ENCODE measurements at places on chromosomes 7 and 10.

DNA sequence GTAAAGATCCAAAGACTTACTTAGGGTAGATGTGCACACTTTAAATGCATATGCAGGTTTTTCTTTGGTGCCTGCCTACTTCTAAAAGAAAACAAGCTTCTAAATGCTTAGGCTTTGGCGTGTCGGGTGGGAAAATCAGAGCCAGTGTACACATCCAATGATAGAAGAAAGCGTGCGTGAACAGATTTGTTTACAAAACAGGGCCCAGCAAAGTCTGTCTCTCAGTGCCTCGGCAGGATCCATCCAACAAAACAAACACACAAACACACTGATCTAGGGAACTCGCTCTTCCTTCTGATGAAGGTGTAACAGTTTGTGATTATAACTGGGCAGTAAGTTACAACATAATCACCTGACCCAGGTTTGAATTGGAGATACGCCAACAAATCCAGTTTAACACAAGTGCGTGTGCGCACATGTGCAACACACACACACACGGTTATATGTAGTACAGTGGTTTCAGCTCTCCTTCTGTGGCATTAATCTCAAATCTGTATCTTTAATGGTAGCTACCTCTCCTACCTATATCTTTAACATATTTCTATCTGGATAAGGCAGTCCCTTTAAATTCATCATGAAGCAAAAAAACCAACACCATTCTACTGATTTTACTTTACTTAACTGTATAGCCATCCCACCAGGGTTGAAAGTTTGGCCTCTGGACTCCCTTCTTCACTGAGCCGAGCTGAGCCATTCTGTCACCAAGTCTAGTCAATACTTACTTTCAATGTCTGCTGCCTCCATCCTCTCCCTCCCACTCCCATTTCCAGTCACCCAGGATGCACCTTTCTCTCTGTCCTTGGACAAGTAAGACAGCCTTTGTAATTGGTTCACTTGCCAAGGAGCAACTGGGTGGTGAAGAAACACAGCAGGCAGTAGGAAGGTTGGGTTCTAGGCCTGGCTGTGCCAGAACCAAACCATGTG lies 184.4 kb upstream of the KLF14 start:
- no peak for DNase-seq

DNA sequence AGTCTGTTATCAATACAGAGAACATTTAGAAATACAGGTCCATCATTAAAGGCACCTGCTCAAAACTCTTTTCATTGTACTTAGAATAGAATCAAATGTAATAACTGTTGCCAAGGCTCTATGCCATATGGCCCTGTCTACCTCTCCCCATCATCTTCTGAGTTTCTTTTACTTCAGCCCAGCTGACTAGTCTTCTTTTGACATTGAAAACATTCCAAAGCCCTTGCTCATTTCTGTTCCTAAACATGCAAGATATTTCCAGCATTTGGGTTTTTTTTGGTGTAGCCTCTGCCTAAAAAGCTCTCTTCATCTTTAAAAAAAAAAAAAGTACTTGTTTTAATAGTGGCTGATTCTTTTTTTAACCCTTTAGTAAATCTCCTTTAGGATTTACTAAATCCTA lies 165.5 kb upstream of the SMIM30 start:
- DNase-seq = no peak

DNA sequence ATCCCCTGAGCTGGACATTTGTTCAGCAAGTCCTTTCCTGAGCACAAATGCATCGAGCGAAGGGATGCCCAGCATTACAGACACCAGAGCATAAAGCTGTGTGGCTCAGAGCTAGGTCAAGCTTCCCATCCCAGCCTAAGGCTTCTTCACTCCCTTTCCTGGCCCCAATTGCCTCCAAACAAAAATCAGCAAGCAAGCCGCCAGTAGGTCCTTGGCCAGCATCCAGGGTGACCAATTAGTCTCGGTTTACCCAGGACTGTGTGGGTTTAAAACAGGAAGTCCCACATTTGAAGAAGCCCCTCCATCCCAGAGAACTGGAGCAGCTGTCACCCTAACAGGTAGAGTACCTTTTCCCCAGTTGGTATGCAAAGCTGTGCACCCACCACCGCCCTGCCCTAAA lies 51.2 kb downstream of the PRKAG2 start:
- DNase-seq = no peak

DNA sequence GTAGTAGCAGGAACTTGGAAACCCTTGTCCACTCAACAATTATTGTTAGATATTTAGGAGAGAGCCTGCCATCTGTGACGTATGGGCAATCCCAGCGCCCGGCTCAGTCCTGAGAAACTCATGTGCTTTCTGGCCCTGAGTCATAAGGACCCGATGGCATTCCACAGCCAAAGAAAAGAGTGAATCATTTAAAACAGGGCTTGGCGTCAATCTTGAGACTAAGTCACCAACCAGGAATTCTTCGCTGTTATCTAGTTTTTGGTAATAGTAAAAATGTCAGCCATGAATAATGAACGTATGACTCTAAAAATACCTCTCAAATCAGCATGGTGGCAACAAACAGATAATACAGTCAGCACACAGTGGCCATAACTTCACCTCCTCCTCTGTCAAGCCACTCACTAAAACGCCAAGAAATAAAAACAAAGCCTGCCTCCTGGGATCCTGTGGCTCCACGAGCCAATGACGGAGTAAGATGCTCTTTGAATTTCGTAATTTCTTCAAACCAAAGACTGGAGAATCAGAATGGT lies 140.8 kb downstream of the ADAM12 start:
- DNase-seq = no peak

- DNase-seq = no peak
These were observed 13.9 kb upstream of the TECTB start for GRCh38 chr10:112269266-112269665.

GRCh38 chr7:70893422-70893821 lies 238.5 kb upstream of the GALNT17 start:
- no peak for DNase-seq

All from eye (tissue), 1 donor.